NCI-H69 (cell line): ENCODE measurements at places on chromosomes 2 and 18.

DNA sequence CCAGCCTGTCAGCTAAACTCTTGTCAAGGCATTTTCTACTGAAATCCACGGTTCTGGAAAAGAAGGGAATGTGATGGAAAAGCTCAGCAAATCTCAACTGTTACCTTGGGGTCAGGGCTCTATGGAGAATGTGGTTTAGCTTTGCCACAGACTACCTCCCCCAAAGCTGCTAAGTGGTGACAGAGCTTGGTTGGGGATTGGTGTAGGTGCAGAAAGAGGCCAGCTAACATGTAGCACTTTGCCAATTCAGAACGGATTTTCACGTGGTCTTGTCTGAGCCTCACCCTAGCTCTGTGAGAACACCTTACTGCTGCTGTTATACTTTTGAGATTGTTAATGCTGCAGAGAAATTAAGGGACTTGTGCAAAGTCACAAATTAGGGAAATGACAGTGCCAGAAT is 331.1 kb downstream of the RND3 start:
- DNase-seq, result no peak

DNA sequence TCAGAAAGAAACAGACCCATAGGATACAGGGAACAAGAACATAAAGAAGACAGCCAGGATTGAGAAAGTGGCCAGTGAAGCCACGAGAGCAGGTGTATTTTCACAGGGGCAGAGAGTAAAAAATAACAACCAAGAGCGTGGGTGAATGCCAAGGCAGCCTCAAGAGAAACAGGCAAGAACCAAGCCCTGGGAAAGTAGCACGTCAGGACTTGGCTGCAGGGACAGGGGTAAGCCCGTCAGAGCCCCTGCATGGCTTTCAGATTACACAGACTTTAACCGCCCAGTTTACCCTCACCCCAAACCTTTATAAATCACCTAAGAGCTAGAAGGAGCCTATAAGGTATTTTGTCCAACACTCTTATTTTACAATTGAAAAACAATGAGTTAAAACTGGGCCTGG is 43.7 kb downstream of the ARL4C start:
- no peak for DNase-seq

GRCh38 chr18:9343577-9343976 is 9.0 kb downstream of the TWSG1 start:
- no peak for DNase-seq

DNA sequence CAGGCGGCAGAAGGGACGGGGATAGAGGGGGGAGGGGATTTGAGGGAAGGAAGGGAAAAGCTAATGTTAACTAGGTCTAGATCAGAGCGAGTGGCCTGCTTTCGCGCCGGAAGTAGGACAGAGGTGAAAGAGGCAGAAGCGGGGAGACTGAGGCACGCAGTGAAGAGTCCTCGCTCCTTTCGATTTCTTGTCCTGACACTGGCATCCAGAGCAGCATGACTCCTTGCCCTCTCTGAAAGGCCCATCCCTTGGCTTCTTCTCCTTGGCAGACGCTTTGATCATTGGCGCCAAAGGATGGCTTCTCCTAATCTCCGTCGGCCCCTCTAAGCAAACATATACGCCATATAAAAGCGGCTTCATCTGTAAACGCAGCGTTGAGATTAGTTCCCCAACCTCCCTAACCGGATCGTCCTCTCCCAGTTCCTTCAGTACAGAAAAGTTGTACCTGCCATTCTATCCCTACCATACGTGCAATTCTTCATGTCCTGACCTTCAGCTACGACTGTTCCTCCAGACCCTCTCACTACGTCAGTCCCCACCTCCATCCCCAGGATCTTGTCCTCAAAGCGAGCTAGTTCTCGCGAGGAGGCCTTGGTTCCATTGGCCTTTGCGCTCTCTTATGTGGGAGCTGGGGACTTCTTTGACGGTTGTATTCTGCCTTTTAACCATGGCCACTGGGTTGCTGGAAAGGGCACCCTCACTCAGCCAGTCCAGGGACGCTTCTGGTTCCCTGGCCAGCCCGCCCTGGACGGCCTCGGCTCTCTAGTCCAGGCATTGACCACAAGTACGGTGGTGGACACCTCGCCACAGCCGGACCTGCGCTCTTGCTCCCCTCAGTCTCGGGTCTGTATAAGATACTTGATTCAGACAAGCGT is 857 bp upstream of the NEUROD1 start:
- no peak for DNase-seq

- DNase-seq, result peak; percentile 47
Measured at GRCh38 chr2:179555691-179556283, 291.2 kb upstream of the SESTD1 start.

DNA sequence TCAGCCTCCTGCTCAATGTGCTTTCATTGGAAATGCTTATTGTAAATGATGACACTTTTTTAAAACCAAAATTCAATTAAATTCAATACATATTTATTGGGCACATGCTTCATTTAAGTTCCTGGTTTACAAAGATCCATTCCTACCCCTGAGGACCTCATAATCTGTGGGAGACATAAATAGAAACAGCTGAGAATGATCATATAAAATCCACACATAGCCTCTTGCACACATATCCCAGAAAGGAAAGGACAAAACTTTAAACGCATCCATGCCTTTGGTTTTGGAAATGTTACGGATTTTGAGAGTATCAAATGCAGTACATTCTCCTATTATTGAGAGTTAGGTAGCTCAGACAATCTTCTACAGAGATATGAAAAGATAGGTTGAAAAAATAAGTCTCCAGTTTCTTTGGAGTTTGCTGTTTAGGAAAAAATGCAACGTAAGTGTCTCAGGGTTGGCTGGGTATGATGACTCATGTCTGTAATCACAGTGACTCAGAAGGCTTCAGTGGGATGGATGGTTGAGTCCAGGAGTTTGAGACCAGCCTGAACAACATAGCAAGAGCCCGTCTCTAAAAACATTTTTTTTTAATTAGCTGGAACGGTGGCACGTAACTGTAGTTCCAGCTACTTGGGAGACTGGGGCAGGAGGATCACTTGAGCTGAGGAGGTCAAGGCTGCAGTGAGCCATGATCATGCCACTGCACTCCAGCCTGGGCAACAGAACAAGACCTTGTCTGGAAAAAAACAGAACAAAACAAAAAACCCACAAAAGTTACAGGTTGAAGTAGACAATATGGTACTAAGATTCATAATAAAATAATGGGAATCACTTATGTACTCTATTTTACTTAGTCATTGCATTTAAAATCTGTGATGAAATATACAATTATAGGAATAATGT is 3.9 kb upstream of the PRELID3A start:
- peak; percentile 28 for DNase-seq

GRCh38 chr2:3249476-3249962 is 128.1 kb downstream of the EIPR1 start:
- DNase-seq, result no peak

GRCh38 chr2:48886919-48887318 is 131.4 kb upstream of the LHCGR start:
- DNase-seq, result no peak

GRCh38 chr2:26645762-26646161 is 4.6 kb upstream of the CIB4 start:
- DNase-seq, result no peak

- peak; percentile 88 for DNase-seq
Measured at GRCh38 chr18:76518123-76518859, 23.2 kb upstream of the ZNF516 start.

GRCh38 chr2:29687121-29687520 is 234.3 kb downstream of the ALK start:
- no peak for DNase-seq

- peak; percentile 98 for DNase-seq
Measured at GRCh38 chr2:176072951-176073904, 10.5 kb downstream of the EVX2 start.

GRCh38 chr2:136297312-136297711 is 179.4 kb upstream of the CXCR4 start:
- peak; percentile 59 for DNase-seq

- DNase-seq, result no peak
Measured at GRCh38 chr2:222566229-222566628, 89.7 kb downstream of the FARSB start.

GRCh38 chr2:109373791-109374547 is 239.8 kb downstream of the SEPTIN10 start:
- no peak for DNase-seq

GRCh38 chr2:19746611-19747309 is 155.0 kb downstream of the TTC32 start:
- peak; percentile 13 for DNase-seq

GRCh38 chr2:146879882-146880281 is 964.9 kb upstream of the ACVR2A start:
- no peak for DNase-seq

GRCh38 chr18:70622622-70623419 is 334.0 kb downstream of the SOCS6 start:
- peak; percentile 28 for DNase-seq
